ENCODE measurements at places on chromosomes 16 and 17. TPM values are rescaled to one million over a fixed set of nuclear protein-coding genes. Genes with fewer than 3 reads are reported as not detected.

Gene C16orf96
- not detected for total RNA-seq

DNA sequence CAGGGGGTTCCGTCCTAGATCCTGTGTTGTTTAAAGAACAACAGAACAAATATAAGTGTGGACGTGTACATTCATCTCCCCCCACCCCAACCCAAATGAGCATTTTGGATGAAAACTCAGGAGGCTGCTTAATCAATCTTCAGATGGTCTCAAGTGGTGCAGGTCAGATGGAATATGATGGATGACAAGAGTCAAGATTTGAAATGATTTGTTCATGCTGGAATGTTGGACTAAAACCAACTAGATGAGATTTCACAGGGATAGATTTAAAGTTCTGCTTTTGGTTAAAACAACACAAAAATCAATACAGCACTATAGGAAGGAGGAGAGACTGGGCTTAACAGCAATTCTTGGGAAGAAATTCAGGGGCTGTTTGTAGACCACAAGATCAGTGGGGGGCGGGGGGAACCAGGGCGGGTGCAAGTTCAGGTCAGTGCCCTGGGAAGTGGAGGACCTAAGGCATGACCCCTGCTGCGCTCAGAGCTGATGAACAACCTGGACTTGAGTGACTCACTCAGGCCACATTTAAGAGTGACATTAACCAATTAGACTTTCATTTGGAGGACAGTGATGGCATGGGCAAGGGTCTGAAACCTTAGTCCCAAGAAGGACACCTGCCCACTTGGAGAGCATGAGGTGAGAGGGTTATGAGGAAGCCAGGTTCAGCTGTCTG lies 15.1 kb downstream of the TTYH2 start:
- no peak for DNase-seq

GRCh38 chr17:4584101-4584916 lies at the start of gene SMTNL2:
Gene SMTNL2, plus strand, starts transcription at chr17:4584529. Its CDS starts 77 bp downstream, at chr17:4584606.
- DNase-seq = no peak

GRCh38 chr17:78365561-78366108 lies 5.8 kb upstream of the SOCS3 start:
- DNase-seq = peak; percentile 63

GRCh38 chr16:11613381-11614303 lies 26.9 kb upstream of the LITAF start:
- peak; percentile 27 for DNase-seq

DNA sequence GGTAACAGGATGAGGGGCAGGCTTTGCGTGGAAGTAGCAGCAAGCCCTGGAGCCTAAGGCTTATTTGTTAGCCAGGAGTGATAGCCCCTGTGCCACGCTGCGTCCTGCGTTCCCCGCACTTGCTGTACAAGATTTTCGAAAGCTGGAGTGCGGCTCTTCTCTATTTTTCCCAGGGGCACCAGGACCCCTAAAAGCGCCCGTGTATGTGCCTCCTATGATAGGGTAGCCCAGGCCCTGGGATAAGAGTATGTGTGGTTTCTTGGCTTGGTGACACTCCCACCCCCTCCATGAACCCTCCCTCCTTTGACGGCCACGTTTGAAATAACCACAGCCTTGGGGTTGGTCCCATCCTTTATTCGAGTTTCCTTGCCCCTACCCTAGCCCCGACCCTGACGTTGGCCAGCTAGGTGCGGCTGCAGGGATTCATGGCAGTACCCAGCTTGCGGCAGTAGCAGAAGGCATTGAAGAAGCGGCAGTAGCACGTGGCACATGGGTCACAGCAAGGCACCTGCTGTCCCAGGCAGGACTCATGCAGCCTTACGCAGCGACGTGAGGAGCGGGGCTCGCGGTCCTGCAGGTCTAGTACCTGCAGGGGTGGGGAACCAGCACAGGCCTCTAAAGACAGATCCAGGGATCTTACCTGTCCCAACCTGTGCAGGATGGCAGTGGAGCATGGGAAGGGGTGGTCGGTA lies 968 bp downstream of the AGRP start:
- no peak for DNase-seq

Gene SPNS2
- total RNA-seq = not detected

GRCh38 chr16:86195863-86196630 lies 297.1 kb downstream of the IRF8 start:
- DNase-seq = no peak

Gene RUNDC3A
- total RNA-seq = not detected

Gene CACNA1H
- total RNA-seq = 0.06 TPM

- no peak for DNase-seq
Measured at GRCh38 chr16:15772579-15773293, 84.1 kb downstream of the MYH11 start.

Gene MYH8
- not detected for total RNA-seq

- no peak for DNase-seq
Measured at GRCh38 chr16:27195941-27196595, 7.3 kb upstream of the KDM8 start.

- DNase-seq = no peak
Measured at GRCh38 chr17:38324141-38324697, 19.5 kb downstream of the GPR179 start.

Gene ZMYND15
- total RNA-seq = 1.1 TPM

Gene MYBBP1A
- total RNA-seq = 179 TPM

- no peak for DNase-seq
Measured at GRCh38 chr17:73105431-73105830, 12.9 kb upstream of the SLC39A11 start.

Gene GAS2L2
- total RNA-seq = not detected

GRCh38 chr17:45224671-45225050 lies 3.0 kb downstream of the FMNL1 start:
- DNase-seq = no peak

Gene CXCL16
- total RNA-seq = 3.8 TPM

Gene PPM1E
- total RNA-seq = 2.1 TPM

- DNase-seq = peak; percentile 60
Measured at GRCh38 chr17:81400154-81400977, 5.1 kb downstream of the BAHCC1 start.

- DNase-seq = no peak
Measured at GRCh38 chr16:77696149-77696548, 26.2 kb upstream of the NUDT7 start.

Data from Daoy (cell line).